ENCODE measurements at places on chromosomes 7 and 10. TPM values are rescaled to one million over a fixed set of nuclear protein-coding genes. Genes with fewer than 3 reads are reported as not detected.

The GCK gene
- total RNA-seq: 0.13 TPM

DNA sequence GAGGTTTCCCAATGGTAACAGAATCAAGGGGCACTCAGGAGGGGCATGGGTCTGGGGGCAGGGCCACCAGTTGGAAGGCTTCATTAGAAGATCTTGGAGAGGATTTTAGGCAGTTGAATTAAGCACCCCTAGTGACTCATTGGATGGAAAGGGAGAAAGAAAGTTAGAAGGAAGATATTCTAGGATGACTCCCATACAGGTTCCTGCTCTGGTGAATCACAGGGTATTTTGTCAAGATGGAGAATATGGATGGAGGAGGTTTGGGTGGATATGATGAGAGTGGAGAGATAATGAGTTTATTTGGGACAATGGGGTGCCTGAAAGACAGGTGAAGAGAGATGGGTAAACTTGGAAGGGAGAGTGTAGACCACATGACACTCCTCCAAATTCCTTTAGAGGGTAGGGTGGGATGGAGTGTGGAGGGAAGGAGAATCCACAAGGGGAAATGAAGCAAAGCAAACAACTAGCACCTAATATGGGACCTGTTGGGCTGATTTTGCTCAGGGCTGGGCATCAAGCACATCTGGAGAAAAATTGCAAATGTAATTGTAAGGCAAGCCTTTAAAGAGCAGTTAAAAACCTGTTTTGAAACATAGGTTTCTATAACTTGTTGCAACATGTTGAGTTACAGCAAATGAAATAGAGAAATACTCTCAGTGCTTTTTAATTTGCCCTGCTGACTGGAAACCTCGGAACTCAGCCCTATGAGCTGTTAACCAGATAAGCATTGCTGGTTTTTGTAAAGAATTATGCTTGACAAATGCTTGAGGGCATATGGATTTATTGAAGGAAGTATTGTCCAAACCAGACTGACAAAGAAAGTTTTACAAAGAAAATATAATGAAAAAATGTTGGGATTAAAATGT, 2.9 kb upstream of the ENTPD7 start:
- DNase-seq: no peak

GRCh38 chr10:77512219-77512578, 125.4 kb downstream of the KCNMA1 start:
- DNase-seq: no peak

DNA sequence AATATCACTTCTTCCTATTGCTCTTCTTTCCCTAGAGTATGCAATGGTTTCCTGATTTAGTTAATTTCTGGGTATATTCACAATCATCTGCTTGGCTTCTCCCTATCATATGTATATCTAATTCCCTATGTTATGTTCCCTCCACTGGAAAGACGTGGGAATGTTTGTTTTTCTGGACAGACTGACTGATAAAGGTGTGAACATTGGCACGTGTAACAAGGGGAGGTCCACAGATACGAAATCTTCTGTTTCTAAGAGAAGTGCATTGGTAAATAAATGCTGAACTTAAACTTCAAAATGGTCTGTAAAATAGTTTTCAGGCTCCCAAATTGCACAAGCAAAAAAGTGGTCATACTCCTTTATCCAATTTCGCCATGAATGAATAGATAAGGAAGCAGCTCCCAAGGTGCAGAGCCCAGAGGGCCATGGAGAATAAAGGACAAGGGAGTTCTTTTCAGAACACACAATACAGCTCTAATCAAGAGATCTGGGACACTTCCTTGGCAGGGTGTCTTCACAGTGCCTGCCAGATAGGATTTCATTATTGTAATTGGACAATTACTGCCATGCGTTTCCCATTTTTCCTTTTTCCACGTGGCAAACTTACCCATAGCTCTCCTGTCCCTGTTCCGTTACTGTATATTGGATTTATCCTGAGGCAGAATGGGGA, 141.9 kb downstream of the RNF133 start:
- no peak for DNase-seq
